ENCODE measurements at places on chromosomes 2 and 18. TPM values are rescaled to one million over a fixed set of nuclear protein-coding genes. Genes with fewer than 3 reads are reported as not detected.

The IL37 gene
- not detected for total RNA-seq

The LCT gene
- under 0.01 TPM for total RNA-seq

The TUBA4B gene
- not detected for total RNA-seq

The AQP12A gene
- total RNA-seq: not detected

DNA sequence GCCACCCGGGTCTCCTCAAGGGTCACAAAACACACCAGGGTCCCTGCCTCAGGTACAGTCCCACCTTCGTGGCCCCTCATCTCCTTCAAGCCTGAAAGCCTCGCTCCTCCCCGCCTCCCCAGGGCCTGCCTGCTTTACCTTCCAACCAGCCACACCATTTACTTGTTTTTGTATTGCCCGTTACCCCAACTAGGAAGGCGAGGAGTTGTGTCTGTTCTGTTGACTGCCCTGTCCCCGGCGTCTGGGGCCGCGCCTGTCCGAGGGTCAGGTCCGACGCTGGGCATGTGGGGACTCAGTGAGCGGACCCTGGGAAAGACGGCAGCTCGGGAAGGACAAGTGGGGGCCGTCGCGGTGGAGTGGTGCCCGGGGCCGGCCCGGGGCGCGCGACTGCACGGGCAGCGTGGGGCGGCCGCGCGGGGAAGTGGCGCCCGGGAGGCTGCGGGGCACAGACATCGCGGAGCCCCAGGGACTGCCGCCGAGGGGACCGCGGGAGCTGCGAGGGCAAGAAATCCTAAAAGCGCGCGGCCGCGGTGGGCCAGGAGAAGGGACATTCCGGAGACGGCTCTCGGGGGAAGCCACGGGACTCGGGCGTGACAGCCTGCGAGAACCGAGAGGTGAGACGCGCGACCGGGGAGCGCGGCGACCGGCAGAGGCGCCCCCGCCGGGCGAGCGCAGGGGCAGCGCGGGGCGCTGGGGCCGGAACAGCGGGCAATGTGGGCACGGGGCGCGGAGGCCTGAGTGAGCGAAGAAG, 797 bp upstream of the GRHL1 start:
- no peak overlapping the region for H3K27ac ChIP-seq
- DNase-seq: no peak
- H3K36me3 ChIP-seq: no peaks in the 10 kb centered on the region
- H3K4me3 ChIP-seq: peak overlapping the region; percentile 77

DNA sequence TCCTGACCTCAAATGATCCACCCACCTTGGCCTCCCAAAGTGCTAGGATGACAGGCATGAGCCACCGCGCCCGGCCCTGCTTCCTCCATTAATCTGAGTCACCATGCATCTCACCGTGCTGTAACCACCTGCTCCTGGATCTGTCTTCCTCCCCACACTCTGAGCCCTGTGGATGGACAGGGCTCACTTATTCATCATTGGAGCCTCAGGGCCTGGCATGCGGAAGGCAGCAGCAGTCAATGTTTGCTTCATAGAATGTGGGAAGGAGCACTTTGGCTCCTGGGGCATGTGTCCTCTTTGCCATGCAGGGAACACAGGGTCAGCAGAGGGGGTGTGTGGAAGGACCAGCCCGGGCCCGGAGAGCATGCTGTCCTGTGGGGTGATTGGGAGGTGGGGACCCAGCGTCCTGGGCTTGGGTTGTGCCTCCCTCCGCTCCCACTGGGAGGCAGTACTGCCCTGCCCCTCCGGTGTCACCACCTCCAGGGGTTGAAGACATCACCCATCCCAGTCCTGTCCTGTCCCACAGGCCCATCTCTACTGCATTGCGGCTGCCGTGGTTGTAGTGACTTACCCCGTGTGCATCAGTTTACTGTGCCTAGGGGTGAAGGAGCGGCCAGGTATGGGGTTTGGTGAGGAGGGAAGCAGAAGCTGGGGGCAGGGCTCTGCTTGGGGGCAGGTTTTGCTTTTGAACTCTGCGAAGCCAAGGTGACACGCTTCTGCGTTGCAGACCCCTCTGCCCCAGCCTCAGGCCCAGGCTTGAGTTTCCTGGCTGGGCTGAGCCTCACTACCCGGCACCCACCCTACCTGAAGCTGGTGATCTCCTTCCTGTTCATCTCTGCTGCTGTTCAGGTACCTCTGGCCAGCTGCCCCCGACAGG, 11.5 kb downstream of the MFSD2B start:
- H3K27me3 ChIP-seq: no peaks in the 10 kb centered on the region
- H3K4me1 ChIP-seq: peaks cover 1% of the 10 kb centered on the region
- H3K4me3 ChIP-seq: no peak overlapping the region

DNA sequence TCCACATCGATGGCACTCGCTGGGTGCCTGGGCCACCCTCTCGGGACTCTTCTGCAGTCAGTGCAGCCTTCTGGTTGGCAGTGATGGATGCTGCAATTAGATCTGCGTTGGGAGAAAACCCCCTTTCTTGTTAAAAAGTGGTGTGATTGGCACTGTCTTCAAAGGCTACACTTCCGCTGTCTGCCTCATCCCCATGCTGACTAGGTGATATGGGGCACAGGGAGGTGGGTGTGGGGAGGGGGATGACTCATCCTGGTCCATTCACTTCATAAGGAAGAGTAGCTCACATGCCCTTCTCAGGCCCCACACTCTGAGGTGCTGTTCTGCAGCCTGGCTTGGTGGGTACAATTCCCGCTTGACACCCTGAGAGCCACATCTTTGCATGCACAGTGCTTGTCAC, 77.4 kb downstream of the THNSL2 start:
- no peaks in the 10 kb centered on the region for H3K27me3 ChIP-seq
- no peak overlapping the region for H3K4me3 ChIP-seq
- no peak for DNase-seq

- no peaks in the 10 kb centered on the region for H3K4me1 ChIP-seq
- no peaks in the 10 kb centered on the region for H3K36me3 ChIP-seq
- no peaks in the 10 kb centered on the region for H3K27me3 ChIP-seq
- DNase-seq: no peak
- H3K27ac ChIP-seq: no peak overlapping the region
Measured at GRCh38 chr2:239715606-239716005, 309.5 kb downstream of the NDUFA10 start.

- H3K27me3 ChIP-seq: no peaks in the 10 kb centered on the region
- no peak overlapping the region for H3K4me3 ChIP-seq
- H3K36me3 ChIP-seq: peaks cover 9% of the 10 kb centered on the region
- H3K27ac ChIP-seq: no peak overlapping the region
- H3K4me1 ChIP-seq: peaks cover 7% of the 10 kb centered on the region
Measured at GRCh38 chr2:202221873-202222272, 16.5 kb downstream of the SUMO1 start.
